Body of pancreas (tissue), 4 donors: ENCODE measurements at places on chromosomes 6 and 20. TPM values are rescaled to one million over a fixed set of nuclear protein-coding genes. Genes with fewer than 3 reads are reported as not detected.
A peak's percentile ranks its signal among the peaks of the same experiment; 100 is the strongest.

- H3K36me3 ChIP-seq: peaks cover 7% of the 10 kb centered on the region
- H3K4me1 ChIP-seq: no peaks in the 10 kb centered on the region
- DNase-seq: no peak
These were observed 31.4 kb upstream of the FBXO9 start for GRCh38 chr6:53033764-53034163.

CCNC gene
- total RNA-seq: 56.3 TPM

DNA sequence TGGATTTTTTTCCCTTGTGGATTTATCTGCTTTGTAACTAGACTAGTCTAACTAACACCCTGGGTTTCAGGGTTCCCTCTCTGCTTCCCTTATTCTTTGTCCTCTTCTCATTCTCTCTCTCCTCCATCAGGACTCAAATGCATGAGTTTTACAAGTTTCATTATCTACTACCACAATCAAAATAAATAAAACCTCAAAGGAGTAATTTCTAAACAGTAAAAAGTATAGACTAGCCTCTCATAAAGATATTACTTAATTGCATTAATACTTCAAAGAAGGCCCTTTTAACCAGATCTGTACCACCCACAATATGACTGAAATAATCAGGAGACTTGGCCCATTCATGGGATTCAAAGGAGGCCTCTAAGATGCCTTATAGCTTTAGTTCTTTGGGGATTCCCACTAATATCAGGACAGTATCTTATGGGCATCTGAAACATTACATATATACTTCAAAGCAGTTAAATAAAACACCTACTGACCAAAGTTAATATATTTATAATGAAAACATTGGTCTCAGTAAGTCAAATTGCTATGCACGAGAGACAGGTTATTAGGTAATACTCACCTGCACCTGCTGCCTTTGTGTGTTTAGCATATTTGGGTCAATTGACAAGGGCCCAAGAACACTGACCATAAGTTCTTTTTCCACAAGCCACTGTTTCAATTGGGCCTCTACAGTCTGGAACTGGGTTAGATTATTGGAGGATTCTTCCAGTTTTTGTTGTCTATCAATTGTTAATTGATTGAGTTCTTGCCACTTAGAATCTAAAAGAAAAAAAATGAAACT, 85.7 kb downstream of the DST start:
- DNase-seq: no peak
- H3K36me3 ChIP-seq: no peaks in the 10 kb centered on the region
- H3K4me1 ChIP-seq: no peaks in the 10 kb centered on the region

DNA sequence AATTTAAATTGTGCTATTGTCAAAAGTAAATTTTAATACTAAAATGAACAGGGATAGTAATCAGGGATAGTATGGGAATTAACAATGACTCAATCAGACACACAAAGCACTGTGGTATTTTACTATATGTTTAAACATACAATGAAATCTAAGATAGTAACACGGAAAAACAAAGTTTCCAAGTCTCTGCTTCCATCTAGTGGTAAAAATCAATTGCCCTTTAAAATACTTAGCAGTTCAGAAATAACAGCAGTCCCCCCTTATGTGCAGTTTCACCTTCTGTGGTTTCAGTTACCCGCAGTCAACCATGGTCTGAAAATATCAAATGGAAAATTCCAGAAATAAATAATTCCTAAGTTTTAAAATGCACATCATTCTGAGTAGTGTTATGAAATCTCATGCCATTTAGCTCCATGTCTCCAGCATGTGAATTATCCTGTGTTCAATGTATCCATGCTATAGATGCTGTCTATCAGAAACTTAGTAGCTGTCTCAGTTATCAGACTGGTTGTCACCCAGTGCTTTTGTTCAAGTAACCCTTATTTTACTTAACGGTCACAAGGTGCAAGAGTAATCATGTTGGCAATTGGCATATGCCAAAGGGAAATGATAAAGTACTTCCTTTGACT, 58.5 kb downstream of the AHI1 start:
- no peak overlapping the region for H3K4me3 ChIP-seq
- DNase-seq: no peak
- no peak overlapping the region for H3K27ac ChIP-seq
- H3K36me3 ChIP-seq: peaks cover 9% of the 10 kb centered on the region
- no peaks in the 10 kb centered on the region for H3K4me1 ChIP-seq

DNA sequence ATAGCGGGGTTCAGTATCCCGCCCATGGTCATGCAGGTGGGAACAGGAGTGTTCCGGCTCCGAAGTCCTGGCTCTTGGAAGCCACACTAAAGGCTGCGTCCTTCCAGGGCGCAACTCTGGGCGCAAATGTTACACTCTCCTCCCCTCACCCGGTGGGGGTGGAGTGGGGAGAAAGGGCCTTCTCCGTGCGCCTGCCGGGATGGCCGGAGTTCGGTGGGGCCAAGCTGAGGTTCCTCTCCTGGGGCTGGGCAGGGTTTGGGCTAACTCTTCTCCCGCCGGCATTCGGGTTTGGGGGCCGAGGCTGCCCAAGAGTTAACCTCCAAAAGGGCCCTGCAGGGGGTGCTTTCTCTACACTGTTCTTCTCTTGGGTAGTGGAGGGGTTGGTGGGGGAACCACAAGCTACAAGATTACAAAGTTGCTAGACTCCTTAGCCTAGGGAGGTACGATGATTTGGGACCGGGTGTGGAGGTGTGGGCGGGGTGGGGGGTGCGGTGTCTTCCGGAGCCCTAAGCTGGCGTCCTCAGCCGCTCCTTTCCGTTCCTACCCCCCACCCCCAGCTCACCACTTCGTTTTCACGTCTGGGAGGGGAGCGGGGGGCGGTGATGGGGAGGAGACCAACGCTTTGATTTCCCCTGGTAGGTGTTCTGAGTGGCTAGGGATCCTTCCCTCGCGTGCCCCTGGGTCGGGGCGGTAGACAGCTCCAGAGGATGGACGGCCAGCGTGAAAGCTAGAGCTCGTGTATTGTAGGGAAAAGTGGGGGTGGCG, 12.3 kb downstream of the NRN1 start:
- no peaks in the 10 kb centered on the region for H3K27me3 ChIP-seq
- peaks cover 29% of the 10 kb centered on the region for H3K4me1 ChIP-seq
- H3K27ac ChIP-seq: no peak overlapping the region
- no peak overlapping the region for H3K4me3 ChIP-seq

HLA-F gene
- 25.4 TPM for total RNA-seq

DNA sequence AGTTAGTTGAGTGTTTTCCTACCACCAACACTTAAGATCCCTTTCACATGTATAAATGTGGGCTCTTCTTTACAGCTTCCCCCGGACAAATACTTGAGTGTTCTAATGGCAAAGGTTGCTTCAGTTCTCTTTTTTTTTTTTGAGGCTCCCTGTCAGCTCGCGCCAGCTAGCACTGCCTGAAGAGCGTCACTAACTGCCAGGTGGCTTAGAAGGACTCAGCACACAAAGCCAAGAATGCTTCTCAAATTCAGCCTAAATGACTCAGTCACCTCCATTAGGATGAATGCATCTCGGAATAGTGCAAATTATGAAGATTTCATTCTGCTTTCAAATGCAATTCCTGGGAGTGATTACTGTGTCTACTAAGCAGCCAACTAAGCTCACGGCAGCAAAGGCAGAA, 150.7 kb upstream of the BTBD3 start:
- H3K4me1 ChIP-seq: no peaks in the 10 kb centered on the region
- H3K27ac ChIP-seq: no peak overlapping the region
- no peak for DNase-seq
- no peak overlapping the region for H3K4me3 ChIP-seq
- no peaks in the 10 kb centered on the region for H3K27me3 ChIP-seq

GRCh38 chr6:22513667-22514066, 55.7 kb upstream of the HDGFL1 start:
- no peak overlapping the region for H3K27ac ChIP-seq
- no peak overlapping the region for H3K4me3 ChIP-seq
- H3K36me3 ChIP-seq: no peaks in the 10 kb centered on the region
- DNase-seq: no peak

CPNE1 gene
- 87.3 TPM for total RNA-seq

PRL gene
- not detected for total RNA-seq

DNA sequence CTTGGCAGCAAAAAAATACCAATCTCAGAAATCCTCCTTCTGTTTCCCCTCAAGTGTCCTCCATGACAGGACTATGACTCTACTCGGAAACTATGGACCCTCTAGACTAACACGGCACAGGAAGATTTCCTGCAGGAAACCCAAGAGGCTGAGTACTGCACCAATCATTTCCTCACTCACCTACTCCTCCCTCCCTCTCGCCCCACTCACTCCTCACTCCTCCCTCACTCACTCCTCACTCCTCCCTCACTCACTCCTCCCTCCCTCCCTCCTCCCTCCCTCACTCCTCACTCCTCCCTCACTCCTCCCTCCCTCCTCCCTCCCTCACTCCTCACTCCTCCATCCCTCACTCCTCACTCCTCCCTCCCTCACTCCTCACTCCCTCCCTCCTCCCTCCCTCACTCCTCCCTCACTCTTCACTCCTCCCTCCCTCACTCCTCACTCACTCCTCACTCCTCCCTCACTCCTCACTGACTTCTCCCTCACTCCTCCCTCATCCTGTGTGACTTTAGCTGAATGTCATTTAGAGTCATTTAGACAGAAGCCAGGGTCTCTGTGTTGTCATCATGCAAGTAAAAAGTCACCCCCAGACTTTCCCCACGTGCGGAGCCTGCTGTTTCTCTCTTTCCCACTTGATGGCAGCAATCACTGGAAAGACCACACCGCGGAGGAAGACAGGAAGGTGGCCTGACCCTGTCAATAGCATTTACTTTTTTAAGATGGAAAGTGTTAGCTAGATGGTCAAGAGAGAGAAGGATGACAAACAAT, 226.8 kb upstream of the PDE10A start:
- no peak overlapping the region for H3K4me3 ChIP-seq
- H3K27me3 ChIP-seq: no peaks in the 10 kb centered on the region
- no peaks in the 10 kb centered on the region for H3K4me1 ChIP-seq
- no peak for DNase-seq
- no peaks in the 10 kb centered on the region for H3K36me3 ChIP-seq
- H3K27ac ChIP-seq: no peak overlapping the region

DNA sequence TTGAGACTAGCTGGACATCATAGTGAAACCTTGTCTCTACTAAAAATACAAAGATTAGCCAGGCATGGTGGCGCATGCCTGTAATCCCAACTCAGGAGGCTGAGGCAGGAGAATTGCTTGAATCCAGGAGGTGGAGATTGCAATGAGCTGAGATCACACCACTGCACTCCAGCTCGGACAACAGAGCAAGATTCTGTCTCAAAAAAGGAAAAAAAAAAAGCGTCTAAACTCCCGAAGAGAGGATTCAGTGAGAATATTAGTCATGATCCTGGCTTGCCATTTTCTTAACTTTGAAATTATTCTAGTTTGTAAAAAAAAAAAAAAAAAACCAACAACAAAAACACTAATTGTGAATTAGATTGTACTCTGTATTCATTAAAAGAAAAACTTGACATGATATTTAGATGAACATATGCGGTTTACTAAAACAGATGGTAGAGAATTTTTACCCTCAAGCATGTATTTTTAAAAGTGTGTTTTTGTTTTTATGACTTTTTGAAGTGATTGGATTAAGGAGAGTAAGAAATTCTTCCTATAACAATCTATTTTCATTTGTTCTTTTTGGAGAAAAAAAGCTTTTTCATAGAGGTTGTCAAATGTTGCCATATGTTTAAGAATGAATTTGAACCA, 80.7 kb downstream of the UST start:
- no peaks in the 10 kb centered on the region for H3K4me1 ChIP-seq
- H3K36me3 ChIP-seq: no peaks in the 10 kb centered on the region
- H3K27ac ChIP-seq: no peak overlapping the region
- no peak overlapping the region for H3K4me3 ChIP-seq
- no peaks in the 10 kb centered on the region for H3K27me3 ChIP-seq
- DNase-seq: no peak

GRCh38 chr6:282867-283416, 9.3 kb upstream of the DUSP22 start:
- H3K27ac ChIP-seq: no peak overlapping the region
- H3K27me3 ChIP-seq: no peaks in the 10 kb centered on the region
- no peaks in the 10 kb centered on the region for H3K4me1 ChIP-seq

- no peak overlapping the region for H3K27ac ChIP-seq
- H3K4me1 ChIP-seq: peaks cover 4% of the 10 kb centered on the region
- no peaks in the 10 kb centered on the region for H3K27me3 ChIP-seq
- no peaks in the 10 kb centered on the region for H3K36me3 ChIP-seq
- no peak overlapping the region for H3K4me3 ChIP-seq
These were observed 21.4 kb upstream of the PREP start for GRCh38 chr6:105424175-105424783.

TBXT gene
- total RNA-seq: not detected

PNRC1 gene
- 179 TPM for total RNA-seq

SNX3 gene
- total RNA-seq: 77.0 TPM

GRCh38 chr6:53691667-53692133, 26.1 kb upstream of the KLHL31 start:
- H3K4me1 ChIP-seq: peaks cover 13% of the 10 kb centered on the region
- H3K27ac ChIP-seq: no peak overlapping the region
- H3K36me3 ChIP-seq: no peaks in the 10 kb centered on the region
- H3K27me3 ChIP-seq: no peaks in the 10 kb centered on the region

BPIFB2 gene
- not detected for total RNA-seq

DNA sequence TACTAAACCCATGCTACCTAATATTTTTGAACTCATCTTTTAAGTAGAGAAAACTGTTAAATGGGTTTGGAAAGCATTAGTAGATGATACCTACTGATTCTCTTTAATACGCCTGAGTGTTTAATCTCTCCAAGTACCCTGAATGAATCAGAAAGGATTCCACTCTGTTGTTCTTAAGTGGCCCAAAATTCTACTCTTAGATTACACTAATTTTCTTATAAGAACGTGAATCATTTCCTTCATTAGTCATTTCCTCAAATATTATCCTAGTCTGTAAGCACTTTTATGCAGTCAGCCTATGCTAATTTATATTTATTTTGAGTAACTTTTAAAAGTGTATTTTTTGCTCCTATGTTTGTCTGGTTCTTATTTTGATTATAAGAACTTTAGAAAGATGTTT, 380.0 kb downstream of the BTBD9 start:
- DNase-seq: no peak
- H3K27ac ChIP-seq: no peak overlapping the region
- H3K27me3 ChIP-seq: no peaks in the 10 kb centered on the region
- no peaks in the 10 kb centered on the region for H3K36me3 ChIP-seq

DNA sequence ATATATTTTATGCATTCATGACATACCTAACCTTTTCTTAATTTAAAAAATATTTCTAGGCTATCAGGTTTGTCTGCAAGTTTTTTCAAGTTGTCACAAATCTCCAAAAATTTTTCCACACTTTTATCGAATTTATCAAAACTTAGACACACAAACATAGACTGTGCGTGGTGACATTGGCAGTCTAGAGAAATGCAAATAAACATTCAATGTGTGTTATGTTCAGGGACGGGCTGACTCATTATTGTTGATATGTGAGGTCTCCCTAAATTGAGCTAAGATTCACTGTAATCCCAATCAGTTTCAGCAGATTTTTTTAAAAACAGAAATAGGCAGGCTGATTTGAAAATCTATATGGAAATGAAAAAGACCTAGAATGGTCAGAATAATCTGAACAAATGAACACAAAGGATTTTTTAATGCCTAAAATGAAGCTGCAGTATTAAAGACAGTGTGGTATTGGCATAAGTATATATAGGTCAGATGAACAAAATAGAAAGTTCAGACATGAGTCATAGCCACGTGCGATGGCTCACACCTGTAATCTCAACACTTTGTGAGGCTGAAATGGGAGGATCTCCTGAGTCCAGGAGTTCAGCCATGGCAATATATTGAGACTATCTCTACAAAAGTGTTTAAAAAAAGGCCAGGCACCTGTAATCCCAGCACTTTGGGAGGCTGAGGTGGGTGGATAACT, 19.2 kb downstream of the BLTP3A start:
- no peaks in the 10 kb centered on the region for H3K36me3 ChIP-seq
- H3K27ac ChIP-seq: peak overlapping the region; percentile 50
- H3K4me1 ChIP-seq: peaks cover 55% of the 10 kb centered on the region
- H3K4me3 ChIP-seq: no peak overlapping the region
